ENCODE measurements at places on chromosomes 6 and 20.

DNA sequence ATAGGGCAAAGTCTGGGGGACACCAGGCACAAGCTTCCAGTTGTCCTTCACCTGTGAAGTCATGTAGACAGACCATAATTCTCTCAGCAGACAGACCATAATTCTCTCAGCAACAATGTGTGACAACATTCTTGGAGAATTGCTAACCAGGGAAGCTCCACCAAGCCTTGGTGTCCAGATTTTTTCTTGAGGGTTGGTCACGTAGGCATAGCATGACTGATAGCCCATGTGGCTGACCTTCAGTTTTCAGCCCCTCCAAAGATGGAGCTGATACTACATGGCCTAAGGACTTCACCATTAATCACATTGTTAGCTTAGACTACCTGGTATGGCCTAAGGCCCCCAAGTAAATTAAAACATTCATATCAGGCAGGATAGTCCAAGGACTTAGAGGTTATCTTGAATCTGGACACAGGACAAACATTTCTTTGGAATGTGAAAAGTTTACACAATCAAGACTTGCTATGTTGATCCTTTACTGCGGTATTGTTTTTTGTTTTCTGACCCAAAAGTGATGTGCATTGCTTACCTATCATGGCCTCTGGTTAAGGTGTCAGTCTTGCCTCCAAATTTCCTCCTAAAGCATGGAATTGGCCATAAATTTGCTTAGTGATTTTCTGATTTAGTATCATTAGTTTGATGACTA lies 76.9 kb downstream of the CEP57L1 start:
- no peak for DNase-seq

DNA sequence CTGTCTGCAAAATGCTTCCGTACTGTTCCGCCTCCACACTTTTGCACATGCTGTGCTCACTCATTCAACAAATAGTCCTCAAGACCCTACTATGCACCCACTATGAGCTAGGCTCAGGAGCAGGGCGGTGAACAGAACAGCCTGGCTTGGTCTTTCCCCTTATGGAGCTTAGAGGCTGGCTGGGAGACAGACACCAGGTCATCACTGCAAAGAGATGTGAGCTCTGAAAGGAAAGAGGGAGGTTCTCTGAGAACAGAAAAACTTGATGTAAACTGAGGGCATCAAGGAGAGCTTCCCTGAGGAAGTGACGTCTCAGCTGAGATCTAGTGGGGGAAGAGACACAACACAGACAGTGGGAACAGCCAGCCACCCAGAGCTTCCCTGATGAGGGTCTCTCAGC lies 31.0 kb upstream of the TGM2 start:
- no peak for DNase-seq

GRCh38 chr20:50353289-50353961 lies 156.8 kb upstream of the PTPN1 start:
- DNase-seq, result no peak

- no peak for DNase-seq
Measured at GRCh38 chr20:41697861-41698559, 79.8 kb upstream of the CHD6 start.

DNA sequence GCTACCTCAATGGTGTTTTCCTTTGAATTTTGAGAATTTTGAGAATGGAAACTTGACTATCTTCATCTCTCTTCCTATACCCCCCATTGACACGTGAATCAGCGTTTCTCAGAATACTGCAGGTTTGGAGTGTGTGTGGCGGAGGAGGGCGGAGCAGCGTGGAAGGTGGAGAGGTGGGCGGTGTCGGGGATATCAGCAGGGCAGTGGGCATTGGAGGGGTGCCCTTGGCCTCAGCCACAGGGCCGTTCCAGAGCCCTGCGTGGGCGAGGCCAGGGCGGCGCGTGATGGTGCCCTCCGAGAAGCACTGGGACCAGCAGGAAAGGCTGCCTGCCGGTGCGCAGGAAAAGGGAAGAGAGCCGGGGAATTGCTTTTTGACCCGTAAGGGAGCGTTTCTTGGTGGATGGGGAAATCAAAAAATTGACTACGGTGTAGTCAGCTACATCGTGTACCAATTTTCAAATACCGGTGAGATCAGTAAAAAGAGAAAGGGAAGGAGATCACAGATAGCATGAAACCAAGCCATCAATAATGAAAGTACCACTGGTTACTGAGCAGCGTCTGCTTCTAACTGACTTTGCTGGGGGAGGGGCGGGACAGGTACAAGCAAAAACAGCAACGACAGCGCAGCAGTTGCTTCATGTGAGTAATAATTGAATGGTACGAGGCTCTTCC lies 82.7 kb upstream of the DUSP22 start:
- no peak for DNase-seq

GRCh38 chr6:10633216-10633615 lies 61.2 kb downstream of the C6orf52 start:
- DNase-seq, result peak; percentile 66

DNA sequence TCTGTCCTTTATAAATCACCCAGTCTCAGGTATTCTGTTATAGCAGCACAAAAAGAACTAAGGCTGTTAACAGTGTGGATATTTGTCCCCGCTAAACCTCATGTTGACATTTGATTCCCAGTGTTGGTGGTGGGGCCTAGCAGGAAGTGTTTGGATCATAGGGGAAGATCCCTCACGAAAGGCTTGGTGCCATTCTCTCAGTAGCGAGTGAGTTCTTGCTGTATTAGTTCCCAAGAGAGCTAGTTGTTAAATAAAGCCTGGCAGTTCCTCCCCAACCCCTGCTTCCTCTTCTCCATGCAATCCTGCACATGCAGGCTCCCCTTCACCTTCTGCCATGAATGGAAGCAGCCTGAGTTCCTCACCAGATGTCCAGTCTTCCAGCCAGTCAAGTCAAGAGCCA lies 29.8 kb upstream of the ERVFRD-1 start:
- DNase-seq, result no peak

DNA sequence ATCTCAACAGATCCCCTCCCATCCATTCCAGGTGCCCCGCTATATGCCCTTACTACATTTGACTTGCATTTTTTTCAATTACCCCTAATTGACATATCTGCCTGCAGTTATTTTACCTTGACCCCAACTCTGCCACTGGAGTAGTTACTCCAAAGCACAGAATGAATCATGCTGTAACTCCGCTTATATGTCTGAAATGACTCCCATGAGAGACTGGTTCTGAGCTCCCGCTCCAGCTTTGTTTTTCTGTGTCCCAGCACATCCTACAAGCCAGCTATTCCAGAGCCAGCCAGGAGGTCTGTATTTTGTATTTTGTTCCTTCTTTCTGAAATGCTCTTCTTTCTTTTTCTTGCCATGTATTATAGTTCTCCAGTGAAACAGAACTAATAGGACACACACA lies 10.9 kb upstream of the NOX3 start:
- DNase-seq, result no peak

All from AG04450 (cell line).